ENCODE measurements at places on chromosomes 16 and 17.

- DNase-seq: no peak
These were observed 17.3 kb upstream of the RBL2 start for GRCh38 chr16:53417011-53417410.

GRCh38 chr17:81813371-81813684 is 9.4 kb downstream of the GCGR start:
- no peak for DNase-seq

GRCh38 chr16:68339214-68339613 is 28.4 kb downstream of the PRMT7 start:
- no peak for DNase-seq

- no peak for DNase-seq
These were observed 10.4 kb upstream of the GJD3 start for GRCh38 chr17:40374821-40375498.

DNA sequence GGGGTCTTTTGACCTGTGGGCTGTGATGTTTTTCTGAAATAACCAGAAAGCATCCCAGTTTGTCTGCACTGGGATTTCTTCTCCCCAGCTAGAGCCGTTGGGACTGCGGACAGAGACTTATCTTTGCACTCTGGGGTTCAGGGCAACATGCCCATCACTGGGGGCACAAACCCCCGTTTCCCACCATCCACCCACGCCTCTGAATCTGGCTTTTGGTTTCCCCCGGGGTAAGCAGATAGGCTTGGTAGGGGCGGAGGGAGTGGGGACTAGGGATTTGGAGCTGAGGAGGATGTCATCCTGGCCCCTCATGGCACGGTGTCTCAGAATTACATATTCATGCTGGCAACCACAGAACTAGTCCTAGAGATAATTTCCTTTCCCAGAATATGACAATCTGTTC is 68.6 kb downstream of the CCDC182 start:
- DNase-seq: no peak

GRCh38 chr17:44218344-44219107 is 949 bp downstream of the UBTF start:
- peak; percentile 80 for DNase-seq

- DNase-seq: no peak
These were observed 9.5 kb upstream of the UNK start for GRCh38 chr17:75774991-75775668.

- DNase-seq: no peak
These were observed 2.2 kb upstream of the AURKB start for GRCh38 chr17:8212312-8213180.

- DNase-seq: no peak
These were observed 176.0 kb downstream of the AATF start for GRCh38 chr17:37124821-37125173.

GRCh38 chr17:82965371-82965770 is 114.0 kb upstream of the METRNL start:
- no peak for DNase-seq

All from T-helper 9 cell (primary cell).